Activated T-cell treated with anti-CD3 and anti-CD28 coated beads for 48 hours (primary cell): ENCODE measurements at places on chromosomes 3 and 15.

DNA sequence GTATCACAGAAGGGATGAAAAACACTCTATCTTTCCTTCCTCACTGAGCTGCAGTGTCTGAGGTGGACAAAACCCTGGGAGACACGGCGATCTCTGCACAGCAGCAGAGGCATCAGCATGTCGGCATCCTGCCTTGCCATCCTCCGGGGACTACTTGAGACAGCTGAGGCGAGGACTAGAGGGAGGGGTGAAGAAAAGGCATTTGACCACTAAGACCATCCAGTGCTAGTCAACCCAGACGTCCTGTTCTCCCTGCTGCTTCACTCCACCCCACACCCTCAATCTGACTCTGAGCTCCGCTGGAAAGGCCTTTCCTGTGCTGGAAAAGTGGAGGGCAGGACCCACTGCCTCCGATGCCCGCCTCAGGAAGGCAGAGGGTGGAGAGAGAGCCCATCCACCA is 67.3 kb downstream of the VGLL4 start:
- no peak for DNase-seq

DNA sequence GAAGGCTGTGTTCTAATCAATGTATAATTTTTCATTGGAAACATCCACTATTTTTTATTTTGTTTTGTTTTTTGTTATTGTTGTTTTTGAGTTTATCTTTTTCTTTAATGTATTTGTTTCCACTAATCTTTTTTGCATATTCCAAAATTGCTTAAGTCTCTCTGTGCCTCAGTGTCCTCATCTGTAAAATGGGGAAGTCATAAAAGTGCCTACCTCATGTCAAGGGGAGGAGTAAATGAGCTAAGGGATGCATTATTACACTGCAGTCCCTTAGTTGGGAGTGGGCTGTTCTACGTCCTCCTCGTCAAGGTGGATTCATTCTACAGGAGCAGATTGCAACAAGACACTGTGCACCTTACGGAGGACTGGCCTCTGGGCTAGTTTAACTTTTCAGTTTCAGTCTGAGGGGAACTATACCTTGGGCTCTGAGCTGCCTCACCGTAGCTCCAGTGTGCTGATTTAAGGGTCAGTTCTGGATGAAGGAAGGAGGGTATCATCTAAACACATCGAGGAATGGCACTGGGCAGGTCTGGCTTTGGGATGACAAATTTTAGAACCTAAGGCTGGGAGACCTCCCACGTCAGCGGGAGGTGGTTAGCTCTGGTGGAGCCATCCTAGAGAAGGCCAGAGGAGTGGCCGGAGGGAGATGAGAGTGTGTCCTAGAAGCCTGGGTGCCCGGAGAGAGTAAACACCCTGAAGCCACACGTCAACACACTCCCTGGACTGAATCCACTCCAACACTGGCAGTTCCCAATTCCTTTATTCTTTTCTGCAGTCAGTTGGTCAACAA is 5.1 kb upstream of the SRP14 start:
- DNase-seq, result no peak

DNA sequence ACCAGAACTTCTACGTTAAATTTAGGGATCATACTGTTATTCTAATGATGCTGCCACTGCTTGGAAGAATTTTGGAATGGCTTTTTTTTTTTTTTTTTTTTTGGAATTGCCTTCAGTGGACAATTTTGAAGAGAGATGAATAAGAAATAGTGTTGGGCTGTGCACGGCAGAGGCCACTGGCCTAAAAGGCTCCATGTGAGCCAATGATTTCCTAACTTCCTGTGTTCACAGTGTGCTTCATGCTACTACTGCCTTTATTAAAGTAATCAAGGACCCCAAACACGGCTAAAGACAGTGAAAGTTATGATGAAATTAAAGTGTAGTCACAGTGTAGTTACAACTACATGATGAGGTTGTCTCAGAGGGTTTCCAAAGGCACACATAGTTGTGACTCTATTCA is 100.8 kb upstream of the TNFAIP8L3 start:
- no peak for DNase-seq

GRCh38 chr15:43873651-43874050 is 46.8 kb downstream of the WDR76 start:
- DNase-seq, result no peak

DNA sequence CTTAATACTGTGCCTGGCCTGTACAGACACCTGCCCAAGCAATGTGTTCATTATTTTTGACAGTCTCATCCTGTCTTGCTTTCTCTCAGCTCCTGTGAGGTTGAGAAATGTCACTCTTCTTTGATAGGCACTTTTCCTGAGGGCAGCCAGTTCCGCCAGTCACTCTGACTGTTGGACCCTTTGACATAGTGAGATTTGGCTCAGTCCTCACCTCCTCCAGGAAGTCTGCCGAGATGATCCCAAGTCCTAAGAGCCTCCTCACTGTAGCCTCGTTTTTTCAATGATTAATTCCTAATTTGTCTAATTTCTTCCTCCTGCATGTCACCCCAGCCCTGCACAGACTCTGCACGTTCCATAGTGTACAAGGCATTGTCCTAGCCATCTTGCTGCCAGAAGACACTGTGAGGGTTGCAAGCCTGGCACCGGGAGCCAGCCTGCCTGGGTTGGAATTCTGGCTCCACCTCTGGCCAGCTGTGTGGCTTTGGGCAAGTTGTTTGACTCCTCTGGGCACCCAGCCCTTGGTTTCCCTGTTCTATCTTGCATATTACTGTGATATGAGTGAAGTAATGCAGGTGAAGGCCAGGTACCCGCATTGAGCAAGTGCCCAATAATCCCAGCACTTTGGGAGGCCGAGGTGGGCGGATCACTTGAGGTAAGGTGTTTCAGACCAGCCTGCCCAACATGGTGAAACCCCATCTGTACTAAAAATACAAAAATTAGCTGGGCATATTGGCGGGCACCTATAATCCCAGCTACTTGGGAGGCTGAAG is 24.3 kb downstream of the RPLP1 start:
- no peak for DNase-seq

GRCh38 chr15:72168808-72169190 is 28.8 kb downstream of the GRAMD2A start:
- DNase-seq, result no peak

DNA sequence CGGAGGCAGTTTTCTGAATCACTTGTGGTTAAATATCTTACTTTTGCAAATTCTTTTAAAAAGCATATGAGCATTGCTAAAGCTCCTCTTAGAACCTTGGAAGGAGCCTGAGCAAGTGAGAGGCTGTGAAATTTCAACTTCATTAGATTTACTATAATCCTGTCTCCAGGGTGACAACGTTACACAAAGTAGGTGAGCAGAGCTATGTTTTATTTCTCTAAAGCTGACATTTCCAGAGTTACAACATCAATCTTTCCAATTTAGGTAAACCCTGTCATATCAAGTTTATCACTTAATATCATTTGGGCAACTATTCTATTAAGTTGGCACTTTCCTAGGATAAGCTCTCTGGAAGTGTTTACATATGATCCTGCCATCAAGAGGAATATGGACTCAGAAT is 544.9 kb upstream of the CBLB start:
- DNase-seq, result no peak
